Stimulated activated CD8-positive, alpha-beta memory T cell treated with anti-CD3 and anti-CD28 coated beads, Interleukin-15, amount 100 ng/mL, for 24 hours (primary cell): ENCODE measurements at places on chromosomes 6 and 20.

GRCh38 chr6:5220443-5220842, 40.3 kb downstream of the LYRM4 start:
- no peak for DNase-seq

DNA sequence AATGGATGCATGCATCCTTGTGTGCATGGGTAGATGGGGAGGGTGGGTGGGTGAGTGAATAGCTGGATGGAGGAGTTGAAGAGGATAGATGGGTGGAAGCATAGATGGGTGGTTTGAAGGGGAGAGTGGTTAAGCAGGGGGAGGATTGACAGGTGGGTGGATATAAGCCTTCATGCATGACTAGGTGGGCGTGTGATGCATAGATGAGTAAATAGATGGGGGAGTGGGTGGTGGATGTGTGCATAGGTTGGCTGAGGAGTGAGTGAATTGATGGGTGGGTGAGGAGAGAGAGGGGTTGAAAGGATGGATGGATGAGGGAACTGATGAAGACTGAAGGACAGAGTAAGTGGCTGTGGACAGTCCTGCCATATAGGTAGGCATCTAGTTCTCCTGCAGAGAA, 4.5 kb downstream of the COL11A2 start:
- DNase-seq = no peak

- peak; percentile 11 for DNase-seq
These were observed 17.9 kb upstream of the EXOC2 start for GRCh38 chr6:710601-711571.

- no peak for DNase-seq
These were observed 5.3 kb upstream of the ASIP start for GRCh38 chr20:34235875-34236274.

DNA sequence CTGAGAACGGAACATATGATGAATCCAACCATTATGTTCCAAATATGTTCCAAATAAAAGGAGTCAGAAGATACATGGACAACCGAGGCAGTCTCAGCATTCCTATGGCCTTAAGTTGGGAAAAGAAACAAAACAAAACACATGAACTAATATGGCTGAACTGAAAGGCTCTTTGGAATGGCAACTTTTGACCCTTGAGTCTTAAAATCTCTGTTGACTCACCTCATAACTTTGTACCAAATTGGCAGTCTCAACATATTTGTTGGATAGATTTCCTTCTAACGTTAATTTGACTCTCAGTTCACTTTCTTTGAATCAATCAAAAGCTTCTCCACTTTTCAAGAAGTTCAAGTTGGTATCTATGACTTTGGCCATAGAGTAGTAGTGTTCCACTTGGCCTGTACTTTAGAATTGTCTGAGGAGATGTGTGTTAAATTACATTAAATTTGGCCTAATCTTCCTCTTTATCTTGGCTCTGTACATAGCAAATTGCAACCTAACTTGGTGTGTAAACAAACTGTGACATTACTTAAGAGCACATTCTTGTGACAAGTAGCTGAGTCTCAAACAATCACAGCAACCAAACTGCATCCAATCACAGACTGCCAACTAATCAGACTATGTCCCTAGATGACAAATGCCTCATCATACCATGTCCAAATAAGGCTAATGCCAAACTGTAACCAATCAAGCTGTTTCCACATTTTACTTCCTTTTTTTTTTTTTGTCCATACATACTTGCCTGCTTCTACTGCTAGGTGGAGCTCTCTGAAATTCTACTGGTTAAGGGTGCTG, 208.8 kb downstream of the BMP2 start:
- DNase-seq = no peak

DNA sequence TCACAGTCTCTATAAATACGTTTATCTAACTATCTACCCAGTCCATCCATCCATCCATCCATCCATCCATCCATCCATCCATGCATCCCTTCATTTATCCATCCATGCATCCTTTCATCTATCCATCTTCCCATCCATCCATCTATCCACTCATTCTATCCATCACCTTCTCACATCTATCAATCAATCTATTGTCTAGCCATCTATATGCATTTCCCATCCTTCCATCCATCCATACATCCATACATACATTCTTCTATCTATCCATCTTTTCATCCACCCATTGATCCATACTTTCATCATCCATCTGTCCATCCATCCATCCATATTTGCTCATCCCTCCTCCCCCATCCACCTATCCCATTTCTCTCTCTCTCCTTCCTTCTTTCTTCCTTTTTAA, 51.6 kb upstream of the CTNNBL1 start:
- DNase-seq = no peak

- no peak for DNase-seq
These were observed 101.1 kb downstream of the DLGAP4 start for GRCh38 chr20:36407199-36407733.
